Activated CD4-positive, alpha-beta T cell treated with anti-CD3 and anti-CD28 coated beads for 36 hours (primary cell): ENCODE measurements at places on chromosomes 2 and 18.

DNA sequence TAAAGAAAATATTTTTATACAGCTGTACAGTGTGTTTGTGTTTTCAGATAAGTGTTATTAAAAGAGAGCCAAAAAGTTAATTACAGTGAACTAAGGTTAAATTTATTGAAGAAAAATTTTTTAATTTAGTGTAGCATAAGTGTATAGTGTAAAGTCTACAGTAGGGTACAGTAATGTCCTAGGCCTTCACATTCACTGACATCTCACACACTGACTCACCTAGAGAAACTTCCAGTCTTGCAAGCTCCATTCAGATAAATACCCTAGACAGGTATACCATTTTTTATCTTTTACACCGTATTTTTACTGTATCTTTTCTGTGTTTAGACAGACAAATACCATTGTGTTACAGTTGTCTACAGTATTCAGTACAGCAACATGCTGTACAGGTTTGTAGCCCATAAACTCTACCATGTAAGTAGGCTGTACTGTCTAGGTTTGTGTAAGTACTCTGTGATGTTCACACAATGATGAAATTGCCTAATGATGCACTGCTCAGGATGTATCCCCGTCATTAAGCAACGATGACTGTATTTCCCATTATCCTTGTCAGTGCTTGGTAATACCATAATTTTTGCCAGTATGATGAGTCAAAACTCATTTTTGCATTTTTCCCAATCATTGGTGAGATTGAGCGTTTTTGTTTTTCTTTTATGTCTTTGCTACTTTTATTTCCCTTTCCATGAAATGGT lies 48.2 kb upstream of the B3GNT2 start:
- DNase-seq = no peak

- no peak for DNase-seq
Observed at GRCh38 chr2:164697688-164698461, 76.6 kb upstream of the GRB14 start.

DNA sequence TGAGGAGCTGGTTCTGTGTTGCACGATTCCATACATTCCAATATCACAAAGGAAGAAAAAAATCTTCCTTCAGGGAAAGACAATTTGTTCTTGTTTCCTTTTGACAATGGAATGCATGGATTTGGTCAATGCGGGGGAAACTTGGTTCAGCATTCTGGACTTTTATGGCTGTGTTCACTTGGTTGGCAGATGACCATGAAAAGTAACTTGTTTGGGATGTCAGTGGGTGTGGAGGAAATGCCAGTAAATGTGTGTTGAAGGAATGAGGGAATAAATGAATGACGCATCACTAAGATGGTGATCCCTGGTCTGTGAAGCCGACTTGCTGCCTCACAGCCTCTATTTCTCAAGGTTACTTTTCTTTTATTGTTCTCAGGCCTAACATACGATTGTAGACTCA lies 53.7 kb downstream of the THUMPD2 start:
- no peak for DNase-seq

GRCh38 chr2:224347176-224348051 lies 54.5 kb downstream of the FAM124B start:
- DNase-seq = no peak

DNA sequence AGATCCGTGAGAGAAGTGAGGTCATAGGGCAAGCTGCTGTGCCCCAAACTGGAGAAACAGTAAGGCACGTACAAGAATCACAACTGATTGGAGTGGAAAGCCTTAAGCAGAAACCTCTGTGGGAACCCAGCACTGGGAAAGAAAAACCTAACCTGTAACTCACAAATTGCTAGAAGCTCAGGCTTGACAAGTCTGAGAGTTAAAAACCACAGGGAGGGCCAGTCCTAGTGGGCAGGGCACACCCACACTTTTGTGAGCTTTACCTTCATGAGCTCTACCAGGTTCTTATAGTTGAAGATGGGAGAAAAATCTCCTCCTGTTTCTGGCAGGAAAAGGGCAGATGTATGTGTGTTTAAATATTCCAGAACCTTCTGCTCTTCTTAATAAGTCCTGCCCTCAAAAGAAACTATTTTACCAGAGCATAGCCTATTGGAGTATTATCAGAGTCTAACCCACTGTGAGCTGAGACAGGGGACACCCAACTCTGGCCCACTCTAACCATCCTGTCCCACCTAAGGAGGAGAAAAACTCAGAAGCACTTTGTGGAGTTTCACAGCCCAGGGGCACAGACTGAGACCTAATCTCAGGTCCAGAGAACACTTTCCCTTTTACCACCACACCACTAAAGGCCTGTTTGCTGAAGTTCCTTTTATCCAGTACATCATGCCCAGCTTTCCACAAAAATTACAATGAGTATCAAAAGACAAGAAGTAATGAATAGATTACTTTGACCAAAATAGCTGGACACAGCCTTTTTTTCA lies 1265.7 kb upstream of the CHAC2 start:
- DNase-seq = no peak

GRCh38 chr2:33214857-33215256 lies 261.6 kb upstream of the RASGRP3 start:
- no peak for DNase-seq

DNA sequence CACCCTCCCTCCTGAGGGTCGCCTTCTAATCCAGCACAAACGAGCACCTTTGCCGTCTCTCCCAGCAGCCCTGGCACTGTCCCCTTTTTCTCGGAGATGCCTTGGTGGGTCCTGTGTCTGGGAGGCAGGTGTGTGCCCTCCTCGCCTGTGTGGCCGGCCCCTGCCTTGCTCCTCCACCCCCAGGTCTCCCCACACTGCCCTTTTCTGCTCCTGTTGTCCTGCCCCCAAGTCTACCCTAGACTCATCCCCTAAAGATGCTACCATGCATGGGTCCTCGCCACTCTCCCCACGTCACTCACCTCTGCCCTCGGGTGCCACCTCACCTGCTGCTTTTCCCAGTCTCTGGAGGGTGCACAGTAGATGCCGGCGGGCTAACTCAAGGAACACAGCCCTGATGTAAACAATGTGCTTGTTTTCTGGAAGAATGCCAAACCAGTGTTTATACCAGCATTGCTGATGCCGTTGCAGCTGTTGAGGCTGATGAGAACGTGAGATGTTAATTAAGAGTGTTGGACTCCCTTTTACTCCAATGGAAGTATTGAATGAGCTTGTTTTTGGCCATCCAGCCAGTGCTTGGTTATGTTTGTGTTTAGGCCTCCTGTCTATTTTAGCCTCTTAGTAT lies 223.1 kb downstream of the AGAP1 start:
- DNase-seq = no peak

DNA sequence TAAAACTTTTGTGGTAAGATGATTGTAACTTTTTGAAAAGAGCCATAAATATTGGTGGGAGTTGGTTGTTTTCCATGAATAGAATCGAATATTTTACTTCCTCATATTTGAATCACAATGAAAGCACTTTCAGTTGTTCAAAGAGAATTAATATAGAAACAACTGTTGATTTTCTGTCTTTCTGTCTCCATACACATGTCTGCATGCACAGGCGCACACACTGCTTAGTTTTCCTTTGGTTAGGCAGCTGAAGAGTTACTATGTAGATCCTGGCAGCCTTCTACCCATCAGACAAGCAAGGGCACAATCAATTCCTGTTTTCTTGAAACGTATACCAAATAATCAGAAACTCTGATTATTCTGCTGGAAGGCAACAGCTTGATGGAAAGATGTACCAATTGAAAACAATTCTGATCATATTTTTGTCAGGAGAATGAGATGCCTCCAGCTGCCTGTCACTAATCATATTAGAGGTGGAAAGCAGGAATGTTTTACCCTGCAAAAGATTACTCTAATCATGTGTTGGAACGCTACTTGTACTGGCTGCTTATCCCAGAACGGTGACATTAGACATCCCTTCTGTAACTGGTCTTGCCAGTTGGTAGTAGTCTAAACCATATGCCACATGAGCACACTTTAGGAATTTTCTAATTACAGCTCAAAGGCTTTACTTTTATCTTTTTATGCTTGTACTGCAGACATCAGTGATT lies 24.0 kb downstream of the SPATS2L start:
- no peak for DNase-seq

- no peak for DNase-seq
Observed at GRCh38 chr2:85073033-85073432, 60.2 kb upstream of the TCF7L1 start.

GRCh38 chr18:3230401-3231334 lies 10.9 kb upstream of the MYOM1 start:
- DNase-seq = no peak

DNA sequence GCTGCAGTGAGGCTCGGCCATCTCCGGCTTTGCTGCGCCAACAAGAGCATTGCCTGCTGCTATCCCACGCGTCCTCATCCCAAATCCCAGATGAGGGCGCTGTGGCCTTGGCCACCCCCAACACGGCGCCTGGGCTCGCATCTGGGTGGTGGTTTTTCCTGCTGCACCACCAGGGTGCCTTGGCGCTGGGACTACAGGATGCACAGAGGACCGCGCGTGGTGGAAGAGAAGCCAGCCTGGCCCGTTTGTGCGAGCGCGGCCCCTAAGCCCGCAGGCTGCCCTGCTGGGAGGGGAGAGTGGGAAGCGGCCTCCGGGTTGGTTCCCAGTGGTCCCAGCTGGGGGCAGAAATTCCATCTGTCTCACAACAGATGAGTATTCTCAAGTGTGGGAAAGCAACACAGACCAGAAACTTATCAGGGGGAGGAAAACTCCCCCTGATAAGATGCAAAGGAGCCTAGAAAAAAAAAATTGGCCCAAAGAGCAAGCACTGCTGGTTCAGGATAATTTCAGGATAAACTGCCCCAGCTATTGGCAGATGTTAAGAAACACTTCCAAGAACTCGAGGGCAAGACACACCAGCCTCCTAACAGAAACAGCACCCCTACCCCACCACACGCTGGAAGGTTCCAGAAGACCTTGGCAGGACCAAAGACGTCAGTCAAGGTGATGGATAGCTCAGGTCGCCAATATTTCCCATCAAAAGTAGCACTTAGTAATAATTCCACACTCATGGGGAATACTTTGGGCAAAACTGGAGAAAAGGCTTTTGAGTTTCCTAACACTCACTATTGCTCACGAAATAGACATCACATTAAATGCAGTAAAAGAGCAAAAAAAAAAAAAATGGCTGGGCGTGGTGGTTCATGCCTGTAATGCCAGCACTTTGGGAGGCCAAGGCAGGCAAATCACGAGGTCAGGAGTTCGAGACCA lies 152.1 kb downstream of the PXDN start:
- DNase-seq = no peak

- no peak for DNase-seq
Observed at GRCh38 chr2:224072541-224073188, 33.6 kb upstream of the SERPINE2 start.

DNA sequence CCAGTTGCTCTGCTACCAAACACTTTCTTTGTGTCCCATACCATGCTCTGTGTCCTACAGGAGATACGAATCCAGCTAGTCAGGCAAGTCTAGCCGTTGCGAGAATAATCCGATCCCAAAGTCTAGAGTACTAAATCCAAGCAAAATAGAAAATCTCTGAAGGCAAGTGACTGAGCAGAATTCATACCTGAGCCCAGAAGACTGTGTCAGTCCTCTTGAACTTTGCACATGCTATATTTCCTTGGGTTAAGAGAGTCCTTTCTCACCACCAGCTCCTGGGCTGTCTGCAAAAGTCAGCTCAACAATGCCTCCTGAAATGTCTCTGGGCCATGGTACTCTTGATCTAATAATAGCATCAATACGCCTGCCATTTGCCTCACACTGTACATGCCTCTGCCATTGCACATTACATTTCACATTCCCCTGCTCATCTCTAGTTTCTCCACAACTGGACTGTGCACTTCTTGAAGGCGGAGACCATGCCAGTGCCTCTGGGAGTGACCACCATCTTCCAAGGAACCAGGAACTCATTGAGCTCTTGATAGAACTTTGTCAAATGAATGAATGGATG lies 265.8 kb upstream of the ID2 start:
- DNase-seq = no peak

DNA sequence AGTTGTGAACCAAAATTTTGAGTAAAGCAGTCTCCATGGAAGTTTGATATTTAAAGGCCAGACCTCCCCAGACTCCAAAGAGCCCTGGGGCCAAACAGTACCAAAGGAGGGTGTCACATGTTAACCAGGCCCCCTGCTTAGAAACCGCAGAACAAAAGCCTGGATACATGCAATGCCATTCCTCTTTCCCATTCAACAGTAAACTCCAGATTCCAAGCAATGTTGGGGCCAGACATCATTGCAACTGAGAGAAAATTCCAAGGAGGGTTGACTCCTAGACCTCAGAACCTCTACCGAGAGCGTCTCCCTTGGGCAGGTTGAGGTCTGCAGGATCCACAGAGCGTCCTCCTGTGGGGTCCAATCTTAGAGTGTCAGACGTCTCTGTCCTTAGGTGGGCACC lies 404.4 kb upstream of the SYT4 start:
- no peak for DNase-seq

GRCh38 chr2:145207884-145208283 lies 688.0 kb upstream of the ZEB2 start:
- no peak for DNase-seq

GRCh38 chr2:203599509-203599908 lies 64.4 kb upstream of the RAPH1 start:
- no peak for DNase-seq

DNA sequence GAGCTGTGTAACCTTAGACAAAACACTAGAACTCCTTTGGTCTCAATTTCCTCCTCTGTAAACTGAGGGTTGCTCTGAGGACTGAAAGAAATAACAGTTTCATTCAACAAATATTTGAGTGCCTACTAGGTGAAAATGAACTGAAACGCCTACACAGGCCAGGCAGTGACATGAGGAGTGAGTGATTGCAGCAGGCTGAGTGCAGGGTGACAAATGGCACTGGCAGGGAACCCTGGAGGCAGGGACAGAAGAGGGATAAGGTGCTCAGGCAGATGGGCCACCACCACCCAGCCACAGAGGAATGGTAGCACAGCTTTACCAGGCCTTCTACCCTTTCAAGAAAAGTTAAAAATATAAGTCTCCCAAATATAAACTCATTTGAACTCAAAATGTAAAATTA lies 11.5 kb upstream of the RNU4ATAC start:
- no peak for DNase-seq

DNA sequence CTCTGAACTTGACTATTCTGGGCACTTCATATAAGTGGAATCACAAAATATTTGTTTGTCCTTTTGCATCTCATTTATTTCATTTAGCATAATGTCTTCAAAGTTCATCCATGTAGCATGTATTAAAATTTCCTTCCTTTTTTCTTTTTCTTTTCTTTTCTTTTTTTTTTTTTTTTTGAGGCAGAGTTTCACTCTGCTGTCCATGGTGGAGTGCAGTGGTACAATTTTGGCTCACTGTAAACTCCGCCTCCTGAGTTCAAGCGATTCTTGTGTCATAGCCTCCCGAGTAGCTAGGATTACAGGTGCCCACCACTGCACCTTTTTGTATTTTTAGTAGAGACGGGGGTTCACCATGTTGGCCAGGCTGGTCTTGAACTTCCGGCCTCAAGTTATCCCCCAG lies 11.9 kb downstream of the ATP8B1 start:
- no peak for DNase-seq

GRCh38 chr2:160583146-160583535 lies 89.5 kb upstream of the RBMS1 start:
- DNase-seq = no peak
